Lower leg skin (tissue), 4 donors: ENCODE measurements at places on chromosomes 12 and 14. TPM values are rescaled to one million over a fixed set of nuclear protein-coding genes. Genes with fewer than 3 reads are reported as not detected.

DNA sequence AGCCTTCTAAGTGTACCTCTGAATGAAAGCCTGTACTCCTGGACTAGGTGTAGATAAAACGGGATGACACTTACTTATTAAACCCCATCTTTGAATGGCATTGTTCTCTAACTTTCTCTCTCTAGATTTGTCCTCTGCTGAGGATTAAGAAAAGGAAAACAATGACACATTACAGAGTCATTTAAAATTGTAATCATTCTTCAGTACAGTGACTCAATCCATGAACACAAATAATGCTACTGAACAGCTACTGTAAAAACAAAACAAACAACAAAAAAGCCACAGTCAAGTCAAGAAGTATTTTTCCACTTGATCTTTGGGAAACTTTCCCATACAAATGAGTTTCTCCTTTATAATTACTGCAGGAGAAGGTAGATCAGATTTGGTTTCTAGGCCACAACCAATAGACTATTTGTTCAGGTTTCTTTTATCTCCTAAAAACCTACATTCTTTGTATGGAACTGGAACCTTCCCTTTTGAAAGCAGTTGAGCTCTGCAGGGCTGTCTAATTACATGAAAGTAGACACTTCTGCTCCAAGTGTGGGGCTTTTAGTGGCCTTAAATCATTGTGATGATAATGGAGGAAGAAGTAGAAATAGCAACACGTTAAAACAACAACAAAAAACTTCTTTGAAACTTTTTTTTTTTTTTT lies 219.1 kb downstream of the ESR2 start:
- no peak for DNase-seq

- DNase-seq, result no peak
Observed at GRCh38 chr14:92240658-92241057, 82.3 kb upstream of the SLC24A4 start.

Gene CYP46A1
- 0.55 TPM for total RNA-seq

Gene ARHGAP9
- total RNA-seq, result 2.9 TPM

GRCh38 chr12:64760808-64761573 lies 1.8 kb upstream of the GNS start:
- DNase-seq, result no peak

GRCh38 chr14:68964300-68965093 lies 14.6 kb downstream of the ACTN1 start:
- DNase-seq, result no peak

DNA sequence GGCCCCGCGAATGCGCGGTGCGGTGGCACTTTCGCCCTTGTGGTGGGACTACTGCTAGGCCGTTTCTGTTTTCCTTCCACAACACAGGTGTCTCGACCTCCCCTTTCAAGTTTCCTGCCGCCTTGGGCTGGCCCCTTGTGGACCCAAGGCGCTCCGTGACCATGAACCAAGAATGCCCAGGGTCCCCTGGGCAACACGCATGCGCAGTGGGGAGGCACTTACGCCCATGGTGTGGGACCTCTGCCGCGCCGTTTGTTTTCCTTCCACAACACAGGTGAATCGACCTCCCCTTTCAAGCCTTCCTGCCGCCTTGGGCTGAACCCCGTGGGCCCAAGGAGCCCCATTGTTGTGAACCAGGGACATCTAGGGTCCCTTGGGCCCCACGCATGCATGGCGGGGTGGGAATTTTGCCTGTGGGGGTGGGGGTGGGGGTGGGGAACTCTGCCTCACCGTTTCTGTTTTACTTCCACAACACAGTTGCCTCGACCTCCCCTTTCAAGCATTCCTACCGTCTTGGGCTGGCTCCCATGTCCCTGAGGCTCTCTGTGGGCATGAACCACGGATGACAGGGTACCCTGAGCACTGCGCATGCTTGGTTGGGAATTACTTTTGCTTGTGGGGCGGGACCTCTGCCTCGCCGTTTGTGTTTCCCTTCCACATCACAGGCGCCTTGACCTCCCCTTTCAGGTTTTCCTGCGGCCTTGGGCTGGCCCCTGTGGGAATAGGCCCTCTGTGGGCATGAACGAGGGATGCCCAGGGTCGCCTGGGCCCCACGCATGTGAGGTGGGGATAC lies 355.1 kb downstream of the ALG10 start:
- no peak for DNase-seq

GRCh38 chr12:71250166-71250565 lies 92.4 kb upstream of the TSPAN8 start:
- DNase-seq, result no peak

Gene LRP1-AS
- not detected for total RNA-seq

Gene DEPDC4
- not detected for total RNA-seq

DNA sequence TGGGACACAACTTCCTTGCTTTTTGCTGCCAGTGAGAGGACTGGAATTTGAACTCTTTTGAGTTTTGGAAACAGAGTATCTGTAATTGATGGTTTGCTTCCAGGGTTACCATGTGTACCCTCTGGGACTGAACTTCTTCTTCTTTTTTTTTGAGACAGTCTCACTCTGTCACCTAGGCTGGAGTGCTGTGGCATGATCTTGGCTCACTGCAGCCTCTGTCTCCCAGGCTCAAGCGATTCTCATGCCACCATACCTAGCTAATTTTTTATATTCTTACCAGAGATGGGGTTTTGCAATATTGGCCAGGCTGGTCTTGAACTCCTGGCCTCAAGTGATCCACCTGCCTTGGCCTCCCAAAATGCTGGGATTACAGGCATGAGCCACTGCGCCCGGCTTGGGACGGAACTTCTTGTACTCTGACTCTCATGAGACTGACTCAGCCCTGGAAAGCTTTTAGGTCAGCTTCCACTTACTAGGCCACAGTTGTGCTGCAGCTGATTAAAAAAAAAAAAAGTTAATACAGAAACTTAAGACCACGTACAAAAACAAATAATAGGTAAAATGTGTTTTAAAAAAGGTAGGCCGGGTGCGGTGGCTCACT lies 15.8 kb downstream of the SEL1L start:
- no peak for DNase-seq
